ENCODE measurements at places on chromosomes 5 and 9.
A peak's percentile ranks its signal among the peaks of the same experiment; 100 is the strongest.

DNA sequence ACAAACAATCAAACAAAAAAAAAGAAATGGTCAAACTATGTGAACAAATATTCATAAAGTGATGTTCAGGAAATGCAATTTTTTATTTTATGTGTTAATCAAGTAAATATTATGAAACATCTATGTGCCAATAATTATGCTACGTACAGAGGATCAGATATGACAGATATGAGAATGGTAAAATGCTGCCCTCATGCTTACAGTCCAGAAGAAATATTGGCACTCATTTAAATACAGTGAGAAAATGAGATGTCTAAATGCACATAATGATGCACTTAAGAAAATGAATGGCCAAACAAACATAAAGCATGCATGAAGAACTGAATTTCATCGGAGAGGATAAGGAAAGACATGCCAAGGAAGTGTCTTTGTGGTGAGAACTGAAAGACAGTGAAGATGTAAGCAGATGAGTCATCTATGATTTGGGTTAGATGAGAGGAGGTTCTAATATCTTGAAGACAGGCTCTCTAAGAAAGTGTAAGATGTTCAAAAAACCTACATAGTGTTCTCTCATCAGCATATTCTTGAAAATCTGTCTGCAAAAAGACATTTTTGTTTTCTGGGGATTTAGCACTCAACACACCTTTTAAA lies 1231.1 kb upstream of the ACO1 start:
- DNase-seq: no peak

- DNase-seq: peak; percentile 12
These were observed 900.0 kb upstream of the CDH10 start for GRCh38 chr5:25544652-25545249.

DNA sequence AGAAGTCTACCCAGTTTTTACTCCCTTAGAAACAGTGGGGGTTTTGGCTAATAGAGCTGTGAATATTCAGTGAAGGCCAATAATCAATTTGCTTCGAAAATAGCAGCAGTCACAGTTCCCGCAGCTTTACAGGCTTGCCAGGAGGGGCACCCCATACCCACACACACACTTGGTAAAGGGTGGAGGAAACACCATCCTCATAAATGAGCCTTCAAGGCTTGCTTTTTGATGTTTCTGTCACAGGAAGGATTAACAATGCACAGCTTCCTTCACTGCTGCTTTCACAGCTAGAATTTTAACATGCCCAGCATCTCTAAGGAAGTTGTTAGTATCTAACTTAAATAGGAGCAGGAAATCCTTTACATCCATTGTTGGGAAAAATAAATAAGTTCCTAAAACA lies 1247.5 kb upstream of the C9orf72 start:
- no peak for DNase-seq

GRCh38 chr5:55551358-55551757 lies 16.6 kb upstream of the PLPP1 start:
- DNase-seq: no peak

DNA sequence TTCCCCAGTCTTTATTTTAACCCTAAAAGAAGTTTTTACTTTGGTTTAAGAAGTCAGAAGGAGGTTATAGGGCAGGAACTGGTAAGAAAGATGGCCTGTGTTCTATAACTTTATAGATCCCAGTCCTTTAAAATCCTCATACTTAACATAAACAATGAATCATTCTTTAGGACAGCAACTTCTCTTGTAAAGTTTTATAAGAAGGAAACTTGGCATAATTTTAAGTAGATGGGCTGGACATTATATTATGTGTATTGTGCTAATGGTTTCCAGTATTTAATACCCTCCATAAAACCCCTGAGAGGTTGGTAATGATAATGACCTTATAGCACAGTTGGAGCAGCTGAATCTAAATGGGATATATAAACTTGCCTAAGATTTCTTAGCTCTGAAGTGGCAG lies 247.2 kb downstream of the FAM170A start:
- DNase-seq: no peak

- DNase-seq: no peak
These were observed 18.4 kb downstream of the CARD19 start for GRCh38 chr9:93114169-93114983.

GRCh38 chr5:93322974-93323860 lies 257.8 kb downstream of the NR2F1-AS1 start:
- DNase-seq: no peak

- no peak for DNase-seq
These were observed 137.6 kb downstream of the CMYA5 start for GRCh38 chr5:79827159-79827629.

DNA sequence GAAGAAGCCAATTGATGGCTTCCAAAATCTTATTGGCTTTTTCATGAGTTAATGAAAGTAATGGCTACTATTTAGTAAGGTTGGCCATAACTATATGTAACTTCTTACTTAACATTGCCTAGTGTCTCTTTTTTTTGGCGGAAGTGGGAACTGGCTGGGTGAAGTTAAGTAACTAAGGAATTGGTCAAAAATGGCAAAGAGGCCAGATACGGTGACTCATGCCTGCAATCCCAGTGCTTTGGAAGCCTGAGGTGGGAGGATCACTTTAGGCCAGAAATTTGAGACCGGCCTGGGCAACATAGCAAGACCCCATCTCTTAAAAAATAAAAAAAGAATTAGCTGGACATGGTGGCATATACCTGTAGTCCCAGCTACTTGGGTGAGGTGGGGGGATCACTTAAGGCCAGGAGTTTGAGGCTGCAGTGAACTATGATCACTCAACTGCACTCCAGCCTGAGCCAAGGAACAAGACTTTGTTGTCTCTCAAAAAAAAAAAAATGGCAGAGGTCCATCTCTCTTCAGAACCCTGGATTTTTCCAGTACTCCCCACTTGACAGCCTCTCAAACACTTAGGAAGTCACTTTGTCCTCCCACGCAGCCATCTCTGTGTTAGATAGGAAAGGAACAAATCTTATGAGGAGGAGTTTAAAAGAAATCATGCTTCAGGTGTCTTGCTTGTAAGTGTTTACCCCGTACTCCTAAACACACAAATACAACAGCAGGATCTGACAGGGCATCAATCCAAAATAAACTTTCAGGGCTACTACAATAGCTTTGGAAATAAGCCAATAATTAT lies 75.7 kb downstream of the TEK start:
- no peak for DNase-seq

DNA sequence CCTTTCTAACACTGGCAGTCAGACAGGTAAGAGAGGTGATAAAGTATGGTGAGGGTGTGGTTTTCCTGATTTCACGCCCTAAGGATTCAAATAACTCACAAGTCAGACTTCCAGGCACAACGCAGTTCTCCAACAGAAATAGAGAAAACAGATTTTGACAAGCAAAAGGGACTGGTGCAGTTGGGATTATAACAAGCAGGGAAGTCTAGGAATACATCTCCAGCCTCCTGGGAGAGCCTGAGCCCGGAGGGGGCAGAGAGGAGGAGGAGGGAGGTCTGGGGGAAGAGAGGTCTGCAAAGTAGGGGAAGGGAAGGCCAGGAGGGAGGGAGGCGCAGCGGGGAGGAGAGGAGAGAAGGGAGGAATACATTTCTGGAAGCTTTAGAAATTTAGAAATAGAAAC lies 1.6 kb downstream of the CMBL start:
- DNase-seq: no peak

- no peak for DNase-seq
These were observed 86.0 kb upstream of the RASGRF2 start for GRCh38 chr5:80874162-80874561.

DNA sequence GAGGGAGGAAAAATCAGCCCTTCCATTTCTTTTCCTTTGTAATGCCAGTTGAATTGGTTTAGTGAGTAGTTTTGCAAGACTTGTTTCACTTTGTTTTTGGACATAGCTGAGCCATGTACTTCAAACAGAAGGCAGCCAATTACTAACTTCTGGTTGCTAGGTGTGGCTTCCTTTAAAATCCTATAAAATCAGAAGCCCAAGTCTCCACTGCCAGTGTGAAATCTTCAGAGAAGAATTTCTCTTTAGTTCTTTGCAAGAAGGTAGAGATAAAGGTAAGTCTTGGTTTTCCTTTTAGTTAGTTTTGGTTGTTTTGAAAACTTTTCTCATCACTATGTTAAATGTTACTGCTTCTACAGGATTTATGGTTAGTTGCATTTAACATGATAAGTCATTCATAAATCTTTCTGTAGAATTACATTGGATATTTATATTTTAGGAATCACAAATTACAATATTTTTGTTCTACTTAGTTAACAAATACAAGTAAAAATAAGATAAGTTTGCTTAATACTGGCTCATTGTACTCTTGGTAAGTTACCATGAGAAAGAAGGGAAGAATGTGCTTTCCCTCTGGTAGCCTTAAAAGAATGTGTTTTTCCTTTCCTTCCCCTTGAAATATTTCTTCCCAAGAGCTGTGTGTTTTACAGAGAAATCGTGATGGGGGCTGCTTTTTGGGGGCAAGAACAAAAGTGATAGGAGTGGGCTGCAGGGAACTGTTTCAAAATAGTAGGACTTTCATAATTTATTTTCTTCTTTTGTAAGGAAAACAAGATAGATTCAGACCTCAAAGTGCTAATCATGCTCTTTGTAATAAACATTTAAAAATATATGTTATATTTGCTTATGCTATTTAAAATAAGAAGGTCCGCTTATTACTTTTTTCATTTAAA lies at the start of gene ANXA1:
ANXA1 (plus strand) TSS at position 213 of the 890 bp plus-strand sequence. CDS start 6,671 bp downstream, outside the sequence.
- peak; percentile 88 for DNase-seq

- no peak for DNase-seq
These were observed 1.1 kb downstream of the GPBP1 start for GRCh38 chr5:57174890-57175510.

GRCh38 chr5:14357851-14358250 lies 214.7 kb downstream of the TRIO start:
- DNase-seq: no peak

GRCh38 chr9:116342941-116343340 lies 189.3 kb downstream of the PAPPA start:
- peak; percentile 23 for DNase-seq

- DNase-seq: no peak
These were observed 1587.6 kb upstream of the C9orf72 start for GRCh38 chr9:29160763-29161353.

DNA sequence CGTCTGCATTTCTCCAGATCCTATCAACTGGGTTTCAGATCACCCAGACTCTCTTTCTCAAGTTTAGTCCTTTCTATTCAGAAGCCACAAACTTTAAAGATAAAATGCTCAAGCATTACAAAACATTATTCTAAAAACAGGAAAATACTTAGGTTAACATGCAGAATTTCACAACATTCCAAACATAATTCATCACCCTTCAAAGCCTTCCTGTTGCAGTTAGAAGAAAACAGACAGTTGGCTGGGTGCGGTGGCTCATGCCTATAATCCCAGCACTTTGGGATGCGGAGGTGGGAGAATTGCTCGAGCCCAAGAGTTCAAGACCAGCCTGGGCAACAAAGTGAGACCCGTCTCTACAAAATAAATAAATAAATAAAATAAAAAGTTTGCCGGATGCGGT lies 7.7 kb upstream of the OCLN start:
- DNase-seq: peak; percentile 39

DNA sequence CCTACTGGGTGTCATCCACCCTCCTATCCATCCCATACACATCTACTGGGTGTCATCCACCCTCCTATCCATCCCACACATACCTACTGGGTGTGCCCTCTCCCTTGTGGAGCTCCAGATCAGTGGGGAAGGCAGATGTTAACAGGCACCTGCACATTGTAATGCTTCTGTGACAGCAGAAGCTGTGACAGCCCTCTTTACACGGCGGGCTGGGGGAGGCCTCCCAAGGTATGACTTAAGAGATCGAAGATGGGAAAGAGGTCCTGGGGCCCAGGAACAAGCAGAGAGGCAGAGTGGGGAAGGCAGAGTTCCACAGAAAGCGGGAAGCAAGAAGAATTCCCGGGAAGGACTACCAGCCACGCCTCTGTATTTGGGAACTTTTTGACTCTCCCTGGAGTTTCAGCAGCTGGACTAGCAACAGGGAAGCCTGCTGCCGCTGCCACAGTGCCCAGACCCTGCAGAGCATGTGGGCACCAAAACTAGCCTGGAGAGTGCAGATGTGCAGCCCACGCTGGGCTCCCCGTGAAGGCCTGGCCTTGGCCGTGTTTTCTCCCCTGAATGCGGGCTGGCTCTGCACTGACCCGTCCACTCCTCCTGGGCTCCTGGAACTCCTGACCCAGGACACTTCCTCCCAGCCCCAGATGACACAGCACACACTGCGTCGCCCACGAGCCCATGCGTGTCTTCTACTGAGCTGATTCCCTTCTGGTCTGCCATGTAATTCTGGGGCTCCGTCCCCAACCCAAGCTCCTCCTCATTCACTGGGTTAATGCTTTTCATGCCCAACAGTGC lies 9.3 kb downstream of the TOR1A start:
- no peak for DNase-seq

GRCh38 chr9:33943389-33943788 lies 105.3 kb downstream of the UBAP2 start:
- no peak for DNase-seq

DNA sequence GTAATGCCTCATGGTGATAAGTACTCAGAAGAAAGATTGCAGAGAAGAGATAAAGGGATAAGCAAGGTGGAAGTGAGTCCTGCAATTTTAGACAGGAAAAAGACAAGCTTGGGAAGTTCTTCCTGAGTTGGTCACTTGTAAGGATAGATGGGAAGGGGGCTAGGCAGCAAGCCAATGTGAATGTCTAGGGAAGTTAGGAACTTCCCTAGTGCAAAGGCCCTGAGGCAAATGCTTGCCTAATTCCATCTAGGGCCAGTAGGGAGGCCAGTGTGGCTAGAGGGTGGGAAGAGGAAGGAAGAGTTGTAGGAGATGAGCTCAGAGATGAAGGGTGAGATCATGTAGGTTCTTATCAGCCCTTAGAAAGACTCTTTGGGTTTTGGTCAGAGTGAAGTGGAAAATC lies 206.6 kb downstream of the MAT2B start:
- peak; percentile 38 for DNase-seq

- peak; percentile 41 for DNase-seq
These were observed 31.7 kb downstream of the GSN start for GRCh38 chr9:121299467-121300282.

DNA sequence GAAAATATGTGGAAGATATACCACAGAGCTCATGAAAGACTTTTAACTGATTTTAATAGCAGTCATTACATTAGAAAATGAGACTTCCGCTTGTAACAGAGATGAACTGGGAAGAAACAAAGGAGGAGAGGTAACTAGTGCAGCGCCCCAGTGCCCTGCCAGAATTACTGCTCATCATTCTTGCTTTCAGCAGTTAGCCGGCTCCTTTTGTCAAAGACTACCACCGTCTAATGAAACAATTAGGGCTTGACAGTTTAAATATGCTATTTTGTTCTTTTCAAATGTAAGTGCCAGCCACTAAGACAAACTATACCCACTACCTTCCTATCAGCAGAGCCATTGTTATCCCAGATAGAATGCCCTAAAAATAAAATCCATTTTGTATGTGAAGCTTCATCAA lies 328.4 kb downstream of the EFNA5 start:
- DNase-seq: no peak

- DNase-seq: peak; percentile 22
These were observed 89.8 kb downstream of the CDKN2A start for GRCh38 chr9:21904371-21904770.

GRCh38 chr5:14767735-14768507 lies 103.4 kb downstream of the OTULIN start:
- no peak for DNase-seq

GRCh38 chr5:110265162-110265561 lies 461.3 kb downstream of the TMEM232 start:
- DNase-seq: no peak

GRCh38 chr9:14434971-14435718 lies 121.2 kb upstream of the NFIB start:
- no peak for DNase-seq

- peak; percentile 85 for DNase-seq
These were observed 66.5 kb downstream of the SEMA5A start for GRCh38 chr5:9479361-9479760.

- no peak for DNase-seq
These were observed 14.2 kb upstream of the MACIR start for GRCh38 chr5:103244398-103244797.
